ENCODE measurements at places on chromosomes 11 and 22.

DNA sequence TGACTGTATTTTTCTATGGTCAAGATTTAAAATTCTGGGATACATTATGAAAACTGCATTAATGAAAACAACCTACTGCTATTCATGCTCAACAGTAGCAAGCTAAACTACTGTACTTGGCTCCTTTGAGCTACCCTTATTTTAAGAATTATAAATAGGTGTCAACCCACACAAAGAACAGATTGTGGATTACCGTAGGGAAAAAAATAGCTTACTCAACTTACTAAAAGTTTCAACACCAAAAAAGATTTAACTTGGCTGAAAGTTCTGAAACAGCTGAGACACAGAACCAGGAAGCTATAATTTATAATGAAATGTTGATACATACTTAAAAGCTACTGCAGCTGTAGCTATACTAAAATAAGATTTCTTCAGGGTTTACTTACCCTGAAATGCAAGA is 10.1 kb downstream of the LIN7C start:
- H3K27ac ChIP-seq = no peak overlapping the region
- H3K36me3 ChIP-seq = peaks cover 20% of the 10 kb centered on the region
- H3K4me3 ChIP-seq = no peak overlapping the region
- H3K27me3 ChIP-seq = no peaks in the 10 kb centered on the region

DNA sequence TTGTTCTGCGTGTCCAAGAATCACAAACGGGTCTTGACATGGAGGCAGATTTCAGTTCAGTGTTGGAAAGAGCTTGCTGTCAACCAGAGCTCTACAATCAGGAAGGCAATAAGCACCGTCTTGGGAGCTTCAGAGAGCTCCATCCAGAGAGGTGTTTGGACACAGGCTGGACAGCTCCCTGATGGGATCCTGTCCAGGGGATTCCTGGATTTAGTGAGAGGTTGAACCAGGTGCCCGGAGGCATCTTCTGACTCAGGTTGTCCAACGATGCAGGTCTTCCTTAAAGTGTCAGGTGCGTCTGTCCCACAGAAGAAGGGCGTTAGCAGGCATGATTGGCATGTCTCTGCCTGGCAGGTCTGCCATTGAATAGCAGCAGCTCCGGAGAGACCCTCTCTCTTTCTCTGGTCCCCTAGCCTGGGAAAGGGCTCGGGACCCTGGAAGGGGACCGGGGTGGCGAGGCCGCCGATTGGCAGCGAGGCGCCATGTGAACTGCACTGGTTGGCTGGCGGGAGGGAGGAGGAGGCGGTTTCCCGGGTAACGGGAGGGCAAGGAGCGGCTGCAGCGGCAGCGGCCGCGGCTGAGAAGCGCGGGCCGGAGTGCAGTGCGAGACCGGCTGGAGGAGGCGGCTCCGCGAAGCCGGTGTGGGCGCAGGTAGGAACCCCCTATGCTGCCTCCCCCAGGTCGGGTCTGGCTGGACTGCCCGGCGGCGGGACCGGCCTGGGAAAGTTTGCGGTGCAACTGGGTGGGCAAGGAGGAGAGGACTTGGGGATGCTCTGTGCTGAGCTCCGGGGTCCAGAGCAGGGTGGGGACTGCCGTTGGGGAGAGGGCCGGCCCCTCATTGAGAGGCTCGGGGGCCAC is 104.1 kb upstream of the E2F8 start:
- ATAC-seq = peak; percentile 10
- peak overlapping the region; percentile 51 for H3K4me3 ChIP-seq
- no peak overlapping the region for H3K27ac ChIP-seq

GRCh38 chr22:39089928-39090327 is 7.1 kb upstream of the APOBEC3H start:
- ATAC-seq = no peak
- H3K4me1 ChIP-seq = peaks cover 69% of the 10 kb centered on the region
- H3K27me3 ChIP-seq = no peaks in the 10 kb centered on the region

- no peaks in the 10 kb centered on the region for H3K27me3 ChIP-seq
- H3K4me1 ChIP-seq = no peaks in the 10 kb centered on the region
- no peak for ATAC-seq
These were observed 15.3 kb downstream of the CSTPP1 start for GRCh38 chr11:46951864-46952263.

DNA sequence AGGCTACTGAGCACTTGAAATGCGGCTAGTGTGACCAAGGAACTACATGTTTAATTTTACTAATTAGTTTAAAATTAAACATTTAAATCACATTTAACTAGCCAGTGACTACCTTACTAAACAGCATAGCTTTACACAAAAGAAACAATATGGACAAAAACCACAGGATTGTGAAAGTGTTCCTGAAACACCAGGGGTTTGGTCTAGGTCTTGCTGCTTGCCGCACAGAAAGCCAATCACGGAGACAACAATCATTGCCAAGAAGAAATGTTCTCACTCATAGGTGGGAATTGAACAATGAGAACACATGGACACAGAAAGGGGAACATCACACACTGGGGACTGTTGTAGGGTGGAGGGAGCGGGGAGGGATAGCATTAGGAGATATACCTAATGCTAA is 309.5 kb downstream of the C11orf87 start:
- no peak overlapping the region for H3K4me3 ChIP-seq
- no peak for ATAC-seq
- no peaks in the 10 kb centered on the region for H3K27me3 ChIP-seq
- no peaks in the 10 kb centered on the region for H3K4me1 ChIP-seq

- H3K36me3 ChIP-seq = no peaks in the 10 kb centered on the region
- ATAC-seq = no peak
- no peak overlapping the region for H3K27ac ChIP-seq
These were observed 69.5 kb downstream of the C11orf91 start for GRCh38 chr11:33630936-33631748.

- peak overlapping the region; percentile 97 for H3K27ac ChIP-seq
- ATAC-seq = no peak
- H3K36me3 ChIP-seq = peaks cover 29% of the 10 kb centered on the region
- peaks cover 64% of the 10 kb centered on the region for H3K4me1 ChIP-seq
- no peaks in the 10 kb centered on the region for H3K27me3 ChIP-seq
These were observed 31.1 kb upstream of the LYVE1 start for GRCh38 chr11:10599388-10600175.

DNA sequence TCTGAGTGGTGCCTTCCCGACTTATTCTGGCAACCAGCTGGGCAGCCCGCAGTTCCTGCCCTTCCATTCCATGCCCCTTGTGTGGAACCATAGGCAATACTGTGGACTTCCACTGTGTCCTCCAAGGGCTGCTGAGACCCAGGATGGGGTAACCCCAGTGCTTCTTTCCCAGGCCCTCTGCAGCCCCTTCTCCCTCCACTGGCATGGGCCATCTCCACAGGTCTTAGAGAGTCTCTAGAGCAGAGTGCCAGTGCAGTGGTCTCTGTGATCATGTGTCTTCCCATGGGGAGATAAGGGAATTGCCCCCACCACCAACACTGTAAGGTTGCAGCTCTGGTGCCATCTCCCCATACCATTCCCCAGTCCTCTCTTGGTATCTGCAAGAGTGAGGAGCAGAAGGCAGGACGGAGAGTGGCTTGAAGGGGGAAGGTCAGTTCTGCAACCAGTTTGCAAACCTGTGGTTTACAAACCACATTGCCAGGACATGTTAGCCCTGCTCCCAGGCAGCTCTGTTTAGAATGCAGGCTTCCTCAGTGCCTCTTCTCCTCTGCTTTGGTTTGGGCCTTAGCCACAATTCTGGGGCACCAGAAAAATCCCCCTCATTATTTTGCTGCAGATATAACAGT is 20.9 kb upstream of the DRD2 start:
- H3K4me1 ChIP-seq = peaks cover 9% of the 10 kb centered on the region
- ATAC-seq = peak; percentile 25
- H3K27me3 ChIP-seq = peaks cover 11% of the 10 kb centered on the region
- H3K4me3 ChIP-seq = no peak overlapping the region
- no peaks in the 10 kb centered on the region for H3K36me3 ChIP-seq

DNA sequence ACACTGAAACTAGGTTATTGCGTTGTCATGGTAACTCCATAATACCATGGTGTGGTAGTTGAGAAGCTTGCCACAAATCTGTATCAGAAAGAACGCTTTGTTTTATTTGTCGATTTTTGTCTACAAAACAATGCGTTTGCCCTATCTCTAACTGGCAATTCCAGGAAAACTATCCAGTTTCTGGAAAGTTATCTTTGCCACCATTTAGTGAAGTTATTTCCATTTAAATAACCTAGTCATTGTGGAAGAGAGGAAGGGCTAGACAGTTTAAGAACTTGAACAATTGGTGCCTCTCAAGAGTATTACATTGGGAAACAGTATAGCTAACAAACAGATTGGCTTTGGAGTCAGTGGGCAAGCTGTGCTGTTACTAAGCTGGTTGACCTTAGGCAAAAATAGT is 7.9 kb downstream of the HSD17B12 start:
- peaks cover 52% of the 10 kb centered on the region for H3K36me3 ChIP-seq
- H3K27ac ChIP-seq = no peak overlapping the region
- H3K4me1 ChIP-seq = peaks cover 50% of the 10 kb centered on the region
- no peak for ATAC-seq
- H3K4me3 ChIP-seq = no peak overlapping the region

- no peaks in the 10 kb centered on the region for H3K27me3 ChIP-seq
- peaks cover 24% of the 10 kb centered on the region for H3K4me1 ChIP-seq
- H3K27ac ChIP-seq = no peak overlapping the region
- no peak overlapping the region for H3K4me3 ChIP-seq
These were observed 18.2 kb downstream of the GNB1L start for GRCh38 chr22:19836512-19836911.

- H3K4me3 ChIP-seq = no peak overlapping the region
- no peaks in the 10 kb centered on the region for H3K27me3 ChIP-seq
- no peak overlapping the region for H3K27ac ChIP-seq
- peaks cover 90% of the 10 kb centered on the region for H3K36me3 ChIP-seq
- ATAC-seq = no peak
These were observed 37.0 kb downstream of the CDPF1 start for GRCh38 chr22:46213052-46213451.

GRCh38 chr11:47020793-47021526 is 84.4 kb downstream of the CSTPP1 start:
- H3K27me3 ChIP-seq = no peaks in the 10 kb centered on the region
- ATAC-seq = no peak
- no peaks in the 10 kb centered on the region for H3K4me1 ChIP-seq
